Mucosa of gallbladder (tissue), 1 donor: ENCODE measurements at places on chromosomes 1 and 21.
A peak's percentile ranks its signal among the peaks of the same experiment; 100 is the strongest.

- DNase-seq: peak; percentile 81
Observed at GRCh38 chr1:56074007-56074651, 505.2 kb downstream of the PLPP3 start.

DNA sequence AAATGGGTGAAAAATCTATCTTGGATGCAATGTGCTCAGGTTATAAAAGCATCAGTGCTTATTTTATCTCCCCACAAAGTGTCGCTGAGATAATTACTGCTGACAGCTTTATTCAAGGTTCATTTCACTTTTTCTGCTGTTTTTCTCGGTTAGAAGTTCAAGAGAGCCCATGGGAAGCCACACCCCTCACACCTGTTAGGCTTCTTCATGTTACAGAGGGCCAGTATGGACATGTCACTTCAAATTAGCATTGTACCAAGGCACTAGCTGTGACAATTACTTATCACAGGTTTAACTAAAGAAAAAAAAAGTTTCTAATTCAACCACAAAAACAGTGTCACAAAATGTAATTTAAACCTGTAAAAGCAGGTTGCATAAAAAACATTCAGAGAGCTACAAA, 187.3 kb upstream of the DMRTA2 start:
- DNase-seq: no peak

- DNase-seq: peak; percentile 82
Observed at GRCh38 chr1:9717193-9718005, 65.9 kb downstream of the PIK3CD start.

DNA sequence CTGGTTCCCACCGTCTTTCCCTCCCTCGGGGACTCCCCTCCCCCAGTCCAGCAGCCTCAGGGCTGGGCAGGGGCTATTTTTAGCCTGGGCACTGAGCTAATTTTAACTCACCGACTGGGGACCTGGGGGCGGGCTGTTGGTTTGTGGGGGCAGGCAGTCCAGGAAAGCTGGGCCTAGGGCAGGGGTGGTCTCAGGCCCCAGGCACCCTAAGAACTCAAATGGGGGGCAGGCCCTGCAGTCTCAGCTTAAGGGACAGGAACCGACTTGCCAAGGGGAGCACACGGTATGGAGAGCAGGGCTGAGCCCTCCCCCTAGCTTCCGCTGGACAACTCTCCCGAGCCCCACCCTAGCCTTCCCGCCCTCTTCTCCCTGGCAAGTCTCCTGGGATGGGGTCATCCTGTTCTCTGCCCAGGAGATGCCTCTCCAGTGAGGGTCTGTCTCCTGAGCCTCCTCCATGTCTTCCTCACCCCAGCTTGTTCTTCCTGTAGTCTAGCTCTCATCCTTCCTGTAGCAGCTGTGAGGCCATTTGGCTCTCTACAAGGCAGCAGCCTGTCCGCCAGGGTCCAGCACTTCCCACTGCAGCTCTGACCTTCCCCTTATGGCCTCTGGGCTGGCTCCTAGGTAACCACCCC, 10.1 kb downstream of the MEF2D start:
- no peak for DNase-seq

GRCh38 chr1:152118915-152119314, 3.7 kb upstream of the TCHH start:
- DNase-seq: no peak

GRCh38 chr1:1168451-1169411, 4.9 kb upstream of the TTLL10 start:
- DNase-seq: no peak
